ENCODE measurements at places on chromosomes 6 and 20.

DNA sequence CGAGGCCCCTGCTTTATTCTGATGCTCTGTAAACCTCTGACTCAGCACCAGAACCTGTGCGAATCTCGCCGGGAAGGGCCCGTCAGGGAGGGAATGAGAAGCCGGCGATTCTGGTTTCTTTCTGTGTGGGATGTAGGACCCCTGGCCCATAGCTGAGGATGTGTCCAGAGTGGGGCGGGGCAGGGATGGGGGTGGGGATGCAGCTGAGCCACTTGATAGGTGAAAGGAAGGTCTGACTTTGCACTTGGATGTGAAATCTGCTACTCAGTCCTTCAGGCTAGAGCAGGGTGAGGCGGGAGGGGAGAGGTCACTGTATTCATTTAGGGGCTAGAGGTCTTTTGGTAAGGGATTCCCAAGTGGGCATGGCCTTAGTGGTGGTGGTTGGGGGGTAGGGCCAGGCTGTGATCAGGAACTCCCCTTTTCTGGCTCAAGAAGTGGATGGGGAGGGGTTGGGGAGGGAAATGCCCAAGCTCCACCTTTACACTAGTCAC, 2.3 kb downstream of the TOX2 start:
- DNase-seq, result no peak

DNA sequence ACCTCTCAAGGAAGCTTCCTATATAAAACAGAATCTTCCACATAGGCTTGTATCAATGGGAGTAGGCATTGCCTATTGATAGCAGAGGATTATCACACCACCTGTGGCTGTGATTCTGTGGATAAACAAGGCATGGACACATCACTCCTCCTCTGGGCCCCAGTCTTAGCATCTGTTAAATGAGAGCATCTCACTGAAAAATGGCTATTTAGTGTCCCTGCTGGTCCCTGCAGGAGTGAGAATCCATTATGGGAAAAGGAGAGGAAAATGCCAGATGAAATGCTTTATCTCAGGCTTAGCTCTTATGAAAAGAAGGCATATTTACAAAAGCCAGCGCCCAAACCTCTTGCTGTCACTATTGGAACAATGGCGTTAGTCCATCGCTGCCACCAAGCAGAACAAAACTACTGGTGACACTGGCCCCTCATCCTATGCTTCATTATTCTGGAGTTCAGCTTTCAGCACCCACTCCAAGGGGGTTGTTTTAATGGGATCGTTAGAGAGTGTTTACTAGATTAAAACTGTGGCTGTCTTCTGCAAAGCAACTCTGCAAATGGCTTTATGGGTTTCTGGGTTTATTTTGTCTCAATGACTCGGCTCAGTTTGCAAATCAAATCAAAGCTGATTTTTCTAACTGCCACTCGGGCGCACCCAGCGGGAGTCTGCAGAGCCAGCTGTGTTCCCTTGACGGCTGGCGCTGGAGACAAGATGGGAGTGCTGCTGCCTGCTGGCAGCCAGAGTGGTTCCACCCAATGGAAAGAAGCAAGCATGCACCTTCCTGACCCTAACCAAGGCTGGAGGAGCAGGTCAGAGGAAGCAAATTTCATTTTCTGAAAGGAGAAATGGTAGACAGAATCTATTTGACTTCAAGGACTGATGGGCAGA, 658.8 kb upstream of the CHD6 start:
- peak; percentile 72 for DNase-seq

- no peak for DNase-seq
Observed at GRCh38 chr6:47478233-47479139, 897 bp downstream of the CD2AP start.

DNA sequence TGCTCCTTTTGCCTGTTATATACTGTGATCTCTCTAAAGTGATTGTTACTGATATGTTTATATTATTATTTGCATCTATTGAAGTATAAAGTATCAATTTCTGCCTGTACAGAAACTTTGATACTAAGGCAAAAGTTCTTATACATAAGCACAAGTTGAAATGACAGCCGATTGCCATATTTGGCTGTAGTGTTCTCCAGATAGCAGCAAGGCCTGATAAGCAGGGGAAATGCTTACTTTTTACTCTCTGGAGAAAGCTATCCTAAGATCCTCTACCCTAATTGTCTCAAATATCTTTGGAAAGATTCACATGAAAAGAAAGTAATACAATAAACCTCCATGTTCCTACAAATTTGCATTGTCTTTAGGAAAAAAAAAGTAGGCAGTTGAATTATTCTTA, 31.4 kb downstream of the SENP6 start:
- DNase-seq, result no peak

DNA sequence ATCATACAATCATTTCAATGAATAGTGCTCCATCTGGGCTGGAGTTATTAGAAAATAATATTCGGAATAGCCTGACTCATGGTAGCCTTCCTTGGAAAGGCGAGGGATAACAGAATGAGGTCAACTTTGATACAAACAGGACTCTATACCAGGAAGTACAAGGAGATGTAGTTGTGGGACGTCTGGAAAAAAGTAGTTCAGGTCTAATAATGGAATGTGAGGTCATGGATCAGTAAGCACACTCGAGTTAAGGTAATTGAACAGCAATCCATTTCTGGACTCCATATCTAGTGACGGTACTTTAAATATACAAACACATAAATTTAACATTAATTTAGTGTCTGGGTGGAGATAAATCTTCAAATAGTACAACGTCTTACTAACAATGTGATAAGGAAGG, 1204.0 kb upstream of the ADGRB3 start:
- no peak for DNase-seq

DNA sequence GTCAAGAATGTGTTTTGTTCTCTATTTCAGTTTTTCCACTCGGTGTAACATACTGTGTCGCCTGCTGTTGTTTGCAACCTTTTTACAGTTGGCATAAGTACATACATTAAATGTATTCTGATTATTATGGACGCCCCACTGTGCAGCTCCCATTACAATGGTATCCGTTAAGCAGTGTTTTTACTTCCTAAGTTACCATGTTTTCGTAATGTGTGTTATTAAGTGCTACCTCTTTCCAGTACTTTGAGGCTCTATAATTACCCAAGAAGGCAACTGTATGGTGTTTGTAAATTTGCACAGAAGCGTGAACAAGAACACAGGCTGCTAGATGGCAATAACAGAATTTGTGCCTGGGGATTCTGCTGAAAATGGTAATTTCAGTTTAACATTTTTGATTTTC, 568.0 kb upstream of the MARCKS start:
- DNase-seq, result no peak

GRCh38 chr6:146153040-146153758, 124.3 kb downstream of the GRM1 start:
- no peak for DNase-seq

DNA sequence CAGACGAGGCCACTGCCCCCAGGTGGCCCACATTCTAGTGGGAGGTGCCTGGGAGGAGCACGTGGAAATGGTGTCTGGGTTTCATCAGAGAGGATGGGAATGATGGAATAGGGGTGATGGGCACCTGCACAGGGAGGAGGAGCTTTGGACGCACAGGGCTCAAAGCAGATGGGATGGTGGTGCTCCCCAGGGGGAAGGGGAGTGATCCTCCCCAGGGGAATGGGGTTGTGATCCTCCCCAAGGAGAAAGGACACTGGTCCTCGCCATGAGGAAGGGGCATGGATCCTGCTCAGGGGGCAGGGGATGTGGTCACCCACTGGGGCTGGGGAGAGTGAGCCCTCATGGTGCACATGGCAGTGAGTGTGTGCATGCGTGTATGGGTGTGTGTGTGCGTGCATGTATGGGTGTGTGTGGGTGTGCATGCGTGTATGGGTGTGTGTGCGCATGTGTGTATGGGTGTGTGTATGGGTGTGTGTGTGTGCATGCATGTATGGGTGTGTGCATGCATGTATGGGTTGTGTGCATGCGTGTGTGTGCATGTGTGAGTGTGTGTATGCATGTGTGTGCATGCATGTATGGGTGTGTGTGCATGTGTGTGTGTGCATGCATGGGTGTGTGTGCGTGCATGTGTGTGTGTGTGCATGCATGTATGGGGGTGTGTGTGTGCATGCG, 49.7 kb upstream of the SLCO4A1 start:
- DNase-seq, result no peak

DNA sequence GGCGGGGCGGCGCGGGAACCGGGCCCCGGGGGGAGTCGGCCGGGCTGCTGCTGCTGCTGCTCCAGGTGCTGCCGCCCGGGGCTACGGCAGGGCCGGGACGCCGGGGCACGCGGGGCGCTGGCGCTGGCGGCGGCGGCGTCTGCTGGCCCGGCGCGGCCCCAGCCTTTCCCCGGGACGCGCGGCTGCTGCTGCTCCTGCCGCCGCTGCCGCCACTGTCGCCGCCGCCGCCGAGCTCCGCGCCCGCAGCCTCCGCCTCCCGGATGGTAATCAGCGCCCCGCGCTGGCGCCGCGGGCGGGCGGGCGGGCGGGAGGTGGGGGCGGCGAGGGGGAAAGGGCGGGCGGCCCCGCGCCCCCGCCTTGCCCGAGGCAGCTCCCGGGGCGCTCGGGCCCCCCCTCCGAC, 306 bp downstream of the EBF4 start:
- no peak for DNase-seq

DNA sequence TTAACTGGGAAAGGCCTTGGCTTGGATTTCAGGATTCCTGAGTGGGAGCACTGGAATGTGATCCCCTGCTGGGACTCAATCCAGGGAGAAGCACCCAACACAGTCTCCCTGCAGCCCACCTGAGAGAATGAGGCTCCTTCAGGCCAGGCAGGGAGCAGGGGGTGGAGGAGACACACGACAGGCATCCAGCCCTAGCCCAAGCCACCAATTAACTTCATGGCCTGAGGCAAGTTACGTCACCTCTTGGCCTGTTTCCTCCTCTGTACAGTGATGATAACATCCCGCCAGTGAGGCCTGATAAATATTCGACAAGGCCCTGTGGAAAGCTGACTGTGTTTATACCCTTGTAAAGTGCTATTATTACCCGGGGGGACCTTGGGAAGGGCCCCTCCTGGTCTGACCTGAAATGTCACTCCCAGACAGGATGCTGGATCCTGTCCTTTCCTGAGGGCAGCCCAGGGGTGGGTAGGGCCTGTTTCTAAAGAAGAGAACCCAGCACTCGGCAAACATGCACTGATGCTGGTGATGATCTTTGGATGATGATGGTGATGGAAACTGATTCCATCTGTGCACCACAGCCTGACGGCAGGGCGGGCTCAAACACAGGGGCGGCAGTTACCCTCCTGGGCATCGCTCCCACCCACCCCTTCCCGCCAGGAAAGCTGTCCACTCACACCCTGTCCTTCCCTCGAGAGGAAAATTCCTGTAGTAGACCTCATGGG, 12.4 kb downstream of the FRS3 start:
- DNase-seq, result peak; percentile 34

- DNase-seq, result no peak
Observed at GRCh38 chr6:165695722-165696515, 32.9 kb upstream of the PDE10A start.

- DNase-seq, result no peak
Observed at GRCh38 chr6:84016029-84016428, 17.5 kb upstream of the MRAP2 start.

DNA sequence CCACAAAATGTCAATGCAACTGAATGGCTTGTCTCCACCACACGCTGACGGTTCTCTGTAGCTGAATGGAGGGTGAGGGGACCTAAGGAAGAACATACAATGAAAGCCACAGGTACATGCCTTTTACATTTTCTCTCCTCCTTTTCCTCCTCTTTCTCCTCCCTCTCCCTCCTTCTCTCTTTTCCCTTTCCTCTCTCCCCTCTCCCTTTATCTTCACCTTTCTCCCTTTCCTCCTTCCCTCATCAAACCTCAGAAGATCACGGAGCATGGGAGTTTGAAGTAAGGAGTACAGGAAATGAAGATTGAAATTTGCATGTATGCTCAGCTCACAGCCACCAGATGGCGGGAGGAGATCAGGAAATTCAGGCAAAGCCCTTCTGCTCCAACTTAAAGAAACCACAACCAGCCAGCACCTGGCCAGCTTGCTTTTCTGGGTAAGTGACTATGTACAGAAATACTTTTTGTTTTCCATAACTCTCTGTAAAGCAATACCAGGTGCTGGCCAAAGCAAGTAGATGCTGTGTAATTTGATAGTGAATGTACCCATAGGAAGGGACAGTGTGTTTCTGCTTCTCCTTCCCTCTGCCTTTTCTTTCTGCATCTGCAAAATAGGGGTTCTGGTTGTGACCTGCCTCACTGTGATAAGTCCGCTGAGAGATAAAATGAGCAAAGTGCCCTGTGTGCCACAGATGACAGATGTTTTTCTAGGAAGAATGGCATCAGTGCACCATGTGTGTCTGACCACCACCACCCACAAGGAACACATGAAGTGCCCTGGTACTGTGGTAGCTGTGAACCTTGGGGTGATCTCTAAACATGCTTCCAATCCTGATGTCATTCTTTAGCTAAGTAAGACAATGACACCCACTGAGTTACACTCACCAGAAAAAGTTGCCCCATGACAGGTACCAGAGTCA, 18.6 kb upstream of the FOXO3 start:
- peak; percentile 71 for DNase-seq

- no peak for DNase-seq
Observed at GRCh38 chr6:134903448-134903847, 46.5 kb downstream of the ALDH8A1 start.

- DNase-seq, result no peak
Observed at GRCh38 chr6:42125231-42125630, 17.2 kb downstream of the C6orf132 start.

GRCh38 chr6:70638468-70638867, 29.2 kb upstream of the SMAP1 start:
- no peak for DNase-seq

DNA sequence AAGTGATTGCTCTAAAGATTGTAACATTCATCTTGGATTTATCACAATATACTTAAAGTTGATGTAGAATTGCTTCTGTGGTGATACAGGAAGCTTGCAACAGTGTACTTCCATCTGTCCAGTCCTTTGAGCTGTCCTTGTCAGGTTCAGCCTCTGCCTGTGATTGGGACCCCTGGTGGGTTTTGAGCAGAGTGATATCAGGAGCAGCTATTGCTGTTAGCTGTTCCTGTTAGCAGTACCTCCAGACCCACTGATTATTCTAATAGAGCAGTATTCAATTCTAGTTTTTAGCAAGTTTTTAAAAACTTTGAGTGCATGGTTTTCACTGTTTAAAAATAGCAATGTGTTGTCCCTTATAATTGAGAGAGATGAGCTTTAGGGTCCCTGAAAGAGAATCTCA, 48.8 kb downstream of the TULP4 start:
- DNase-seq, result no peak

GRCh38 chr6:47716207-47716606, 17.8 kb downstream of the ADGRF4 start:
- DNase-seq, result no peak

- DNase-seq, result no peak
Observed at GRCh38 chr6:34938268-34938667, 49.2 kb downstream of the ANKS1A start.
